ENCODE measurements at places on chromosomes 12 and 14. TPM values are rescaled to one million over a fixed set of nuclear protein-coding genes. Genes with fewer than 3 reads are reported as not detected.
A peak's percentile ranks its signal among the peaks of the same experiment; 100 is the strongest.

REP15 gene
- total RNA-seq, result 2.3 TPM

GRCh38 chr14:28061006-28061405, 705.6 kb upstream of the FOXG1 start:
- H3K4me3 ChIP-seq, result no peak overlapping the region
- no peaks in the 10 kb centered on the region for H3K27me3 ChIP-seq
- peak overlapping the region; percentile 59 for H3K27ac ChIP-seq

GRCh38 chr14:100117633-100118395, 41.6 kb downstream of the DEGS2 start:
- peaks cover 3% of the 10 kb centered on the region for H3K36me3 ChIP-seq
- peaks cover 8% of the 10 kb centered on the region for H3K4me1 ChIP-seq
- no peak overlapping the region for H3K4me3 ChIP-seq
- no peak for DNase-seq
- H3K27me3 ChIP-seq, result no peaks in the 10 kb centered on the region

DNA sequence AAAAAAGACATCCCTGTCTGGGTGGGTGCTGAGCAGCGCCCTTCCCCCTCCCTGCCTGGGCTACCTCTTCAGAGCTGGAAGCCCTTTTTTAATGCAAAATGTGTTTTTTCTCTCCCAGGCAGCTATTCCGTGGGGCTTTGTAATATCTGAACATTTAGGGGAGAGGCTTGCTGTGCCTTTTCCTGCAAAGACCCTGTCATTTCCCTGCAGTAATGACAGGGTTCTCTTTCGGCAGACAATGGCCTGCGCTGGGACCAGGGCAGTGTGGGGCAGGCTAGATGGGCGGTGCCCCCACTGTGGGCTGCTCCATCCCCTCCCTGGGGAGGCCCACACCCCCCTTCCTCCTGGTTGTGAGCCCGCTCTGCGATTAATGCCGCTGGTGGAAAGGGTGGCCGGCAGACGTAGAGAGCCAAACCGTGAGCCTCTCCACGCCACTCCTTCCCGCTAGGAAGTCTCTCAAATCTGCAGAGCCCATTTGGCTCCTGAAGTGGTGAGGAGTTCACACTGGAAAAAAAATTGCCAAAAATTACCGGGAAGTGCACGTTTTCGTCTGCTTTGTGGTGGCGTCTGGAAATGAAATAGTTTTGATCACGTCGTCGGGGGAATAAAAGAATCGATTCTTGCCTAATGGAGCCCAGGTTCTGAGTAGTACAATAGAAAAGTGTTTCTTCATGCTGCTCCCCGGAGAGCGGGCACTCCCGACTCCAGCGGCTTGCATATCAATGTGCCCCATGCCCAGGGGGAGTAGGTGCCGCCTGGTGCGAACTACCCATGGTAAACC, 31.5 kb downstream of the KIF26A start:
- no peak overlapping the region for H3K4me3 ChIP-seq
- no peaks in the 10 kb centered on the region for H3K27me3 ChIP-seq
- no peak for DNase-seq
- H3K36me3 ChIP-seq, result no peaks in the 10 kb centered on the region
- no peak overlapping the region for H3K27ac ChIP-seq
- peaks cover 23% of the 10 kb centered on the region for H3K4me1 ChIP-seq

DNA sequence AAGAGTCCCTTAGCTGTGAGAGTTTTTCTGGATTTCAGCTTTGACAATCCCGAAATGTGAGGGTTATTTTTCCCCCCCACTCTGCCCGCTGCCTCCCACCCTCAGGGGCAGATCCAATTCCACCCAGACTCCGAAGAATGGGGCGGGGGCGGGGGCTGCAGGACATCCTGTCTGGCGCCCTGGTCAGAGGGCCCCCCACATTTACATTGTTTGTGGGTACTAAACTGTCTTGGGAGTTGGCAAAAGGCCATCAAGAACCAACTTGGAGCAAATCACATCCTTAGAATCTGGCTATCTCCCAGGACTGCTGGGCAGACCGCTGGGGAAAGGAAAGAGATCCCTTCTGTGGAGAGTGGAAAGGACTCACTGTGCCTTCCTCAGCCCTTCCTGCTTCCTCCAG, 2.4 kb downstream of the EMP1 start:
- DNase-seq, result no peak
- H3K36me3 ChIP-seq, result no peaks in the 10 kb centered on the region
- H3K27ac ChIP-seq, result peak overlapping the region; percentile 21
- peaks cover 68% of the 10 kb centered on the region for H3K4me1 ChIP-seq
- no peaks in the 10 kb centered on the region for H3K27me3 ChIP-seq
